CD4-positive, alpha-beta T cell treated with Interleukin-10 for 1 hour (primary cell): ENCODE measurements at places on chromosomes 6 and 20.

- DNase-seq = no peak
These were observed 225.6 kb upstream of the MMS22L start for GRCh38 chr6:97508646-97509045.

DNA sequence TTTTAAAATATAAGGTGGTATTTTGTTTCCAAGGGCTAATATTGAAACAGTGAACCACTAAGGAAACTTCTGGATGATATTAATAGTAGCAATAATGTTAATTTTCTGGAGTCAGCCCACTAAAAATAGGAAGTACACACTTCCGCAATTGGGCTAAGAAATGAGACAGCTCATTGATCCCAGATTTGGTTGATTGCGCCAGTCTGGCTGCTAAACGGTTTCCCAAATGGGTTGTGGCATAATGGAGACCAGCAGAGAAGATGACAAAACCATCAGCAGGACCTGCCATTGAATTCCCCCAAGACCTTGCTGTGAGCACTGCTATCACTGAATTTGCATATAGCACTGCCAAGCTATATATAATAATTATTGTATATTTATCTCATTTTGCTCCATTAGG, 71.2 kb upstream of the SGK1 start:
- DNase-seq = peak; percentile 14

DNA sequence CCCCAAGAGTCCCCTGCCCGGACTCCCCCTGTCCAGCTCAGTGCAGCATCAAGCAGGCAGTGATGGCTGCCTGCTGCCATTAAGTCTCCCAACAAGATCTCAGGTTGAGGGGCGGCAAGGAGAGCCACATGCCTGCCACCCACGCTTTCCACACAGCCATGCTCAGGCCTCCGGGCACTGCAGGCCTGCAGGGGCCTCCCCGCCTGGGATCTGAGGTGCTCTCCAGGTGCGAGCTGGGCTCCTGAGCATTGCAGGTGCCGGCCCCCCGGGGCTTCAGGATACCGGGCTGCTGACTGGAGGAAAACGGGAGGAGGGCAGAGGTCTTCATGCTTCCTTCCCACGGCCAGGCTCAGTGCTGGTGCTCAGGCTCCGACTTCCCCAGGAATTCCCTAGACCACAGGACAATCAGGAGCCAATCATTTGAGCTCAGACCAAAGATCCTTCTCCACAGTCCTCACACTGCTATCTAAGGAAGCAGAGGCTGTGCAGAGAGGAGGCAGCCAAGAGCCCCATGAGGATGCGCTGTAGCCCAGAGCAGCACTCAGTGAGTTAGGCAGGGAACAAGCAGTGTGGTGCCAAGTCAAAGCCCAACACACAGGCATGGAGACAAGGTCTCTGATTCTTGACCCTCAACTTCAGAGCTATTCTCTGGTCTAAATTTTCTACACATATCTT, 52.7 kb downstream of the PYGB start:
- no peak for DNase-seq

GRCh38 chr20:8918145-8918544, 150.7 kb upstream of the PLCB4 start:
- DNase-seq = no peak

DNA sequence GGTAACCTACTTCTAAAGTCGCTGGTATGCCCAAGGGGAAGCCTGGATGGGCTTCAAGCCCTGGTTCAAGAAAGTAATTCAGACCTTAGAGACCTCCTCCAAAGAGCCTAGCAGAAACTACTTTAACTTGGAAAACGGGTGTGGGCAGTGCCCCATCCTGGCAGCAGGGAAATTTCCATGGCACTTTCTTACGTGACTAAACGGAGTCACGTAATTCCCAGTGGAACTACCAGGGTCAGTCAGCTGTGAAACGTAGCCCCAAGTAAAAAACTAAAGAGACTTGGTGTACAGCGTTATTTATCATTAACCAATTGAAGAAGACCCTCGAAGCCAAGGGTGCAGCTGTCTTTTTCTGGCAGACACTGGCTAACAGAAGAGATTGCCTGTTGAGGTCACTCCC, 114.0 kb downstream of the RCAN2 start:
- no peak for DNase-seq

GRCh38 chr6:39777218-39777617, 15.0 kb upstream of the DAAM2 start:
- DNase-seq = no peak

- DNase-seq = peak; percentile 25
These were observed 852 bp downstream of the GMNN start for GRCh38 chr6:24775520-24776058.

- DNase-seq = no peak
These were observed 23.0 kb upstream of the AKAP12 start for GRCh38 chr6:151216804-151217203.

GRCh38 chr20:38536310-38536709, 44.7 kb upstream of the ADIG start:
- DNase-seq = no peak

- peak; percentile 66 for DNase-seq
These were observed 35.9 kb downstream of the PLCG1 start for GRCh38 chr20:41173161-41173721.

DNA sequence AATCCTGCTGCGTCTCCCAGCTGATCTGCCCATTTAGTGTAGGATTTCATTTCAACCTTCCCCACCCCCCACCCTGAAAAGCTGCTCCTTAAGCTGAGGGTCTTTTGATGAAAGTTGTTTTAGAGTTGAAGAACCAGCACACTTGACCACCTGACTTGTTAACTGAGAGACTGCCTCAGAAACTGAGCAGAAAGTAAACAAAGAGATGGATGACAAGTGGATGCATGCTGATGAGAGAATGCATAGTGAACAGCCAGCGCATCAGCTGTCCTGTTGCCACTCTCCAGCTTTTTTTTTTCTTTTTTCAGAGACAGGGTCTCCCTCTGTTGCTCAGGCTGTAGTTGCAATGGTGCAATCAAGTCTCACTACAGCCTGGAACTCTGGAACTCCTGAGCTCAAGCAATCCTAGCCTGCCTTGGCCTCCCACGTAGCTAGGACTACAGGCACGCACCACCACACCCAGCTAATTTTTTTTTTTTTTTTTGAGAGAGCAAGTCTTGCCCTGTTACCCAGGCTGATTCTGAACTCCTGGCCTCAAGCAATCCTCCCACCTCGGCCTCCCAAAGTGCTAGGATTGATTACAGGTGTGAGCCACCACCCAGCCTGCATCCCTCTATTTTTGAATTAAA, 9.5 kb downstream of the RPL10A start:
- DNase-seq = no peak

GRCh38 chr20:41133709-41134361, 3.5 kb upstream of the PLCG1 start:
- peak; percentile 56 for DNase-seq

GRCh38 chr6:56902641-56903464, 52.1 kb upstream of the BEND6 start:
- DNase-seq = peak; percentile 39

GRCh38 chr6:111175109-111175508, 87.8 kb downstream of the SLC16A10 start:
- DNase-seq = no peak

- no peak for DNase-seq
These were observed 88.4 kb upstream of the TAB2 start for GRCh38 chr6:149229096-149229495.

DNA sequence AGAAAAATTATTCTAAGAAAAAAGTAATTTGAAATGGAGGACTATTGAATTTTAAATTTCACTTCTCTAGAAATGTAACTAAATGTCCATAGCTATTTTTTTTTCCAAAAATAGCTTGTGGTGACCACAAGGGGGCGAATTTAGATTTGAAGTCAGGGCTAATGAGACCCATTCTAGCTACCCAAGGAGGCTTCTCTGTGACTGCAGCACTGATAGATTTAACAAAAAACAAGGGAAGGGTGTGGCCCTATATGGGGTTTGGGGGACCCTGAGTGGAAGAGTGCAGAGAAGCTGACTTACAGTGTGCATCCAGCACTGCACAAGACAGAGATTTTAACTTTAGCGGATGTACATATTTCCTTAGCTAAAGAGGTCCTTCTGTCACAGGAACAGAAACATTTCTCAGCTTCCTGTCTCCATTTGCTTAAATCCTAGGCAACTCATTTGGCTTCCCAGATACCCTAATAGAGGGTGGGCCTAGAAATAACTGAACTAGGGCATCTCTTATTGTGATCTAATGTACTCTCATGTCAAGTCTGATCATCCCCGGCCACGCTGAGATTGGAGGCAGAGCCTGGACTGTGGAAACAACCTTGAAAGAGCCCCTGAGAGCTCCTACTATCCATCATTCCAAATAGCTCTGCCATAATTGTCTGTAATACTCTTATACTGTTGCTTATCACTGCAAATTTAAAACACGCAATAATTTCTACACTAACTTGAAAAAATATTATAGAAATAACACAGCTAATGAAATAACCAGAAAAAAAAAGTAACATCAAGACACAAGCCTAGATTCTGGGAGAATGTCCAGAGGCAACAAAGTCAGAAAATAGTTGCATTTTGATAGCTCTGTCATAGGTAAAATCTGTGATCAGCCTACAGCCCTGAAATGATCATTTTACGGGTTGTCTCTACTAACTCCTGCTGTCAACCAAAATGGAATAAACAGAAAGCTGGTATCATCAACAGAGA, 93.6 kb downstream of the SNAP91 start:
- peak; percentile 3 for DNase-seq

GRCh38 chr6:152896923-152897322, 85.9 kb downstream of the FBXO5 start:
- DNase-seq = no peak

GRCh38 chr20:48761023-48761785, 66.6 kb downstream of the PREX1 start:
- DNase-seq = peak; percentile 82

DNA sequence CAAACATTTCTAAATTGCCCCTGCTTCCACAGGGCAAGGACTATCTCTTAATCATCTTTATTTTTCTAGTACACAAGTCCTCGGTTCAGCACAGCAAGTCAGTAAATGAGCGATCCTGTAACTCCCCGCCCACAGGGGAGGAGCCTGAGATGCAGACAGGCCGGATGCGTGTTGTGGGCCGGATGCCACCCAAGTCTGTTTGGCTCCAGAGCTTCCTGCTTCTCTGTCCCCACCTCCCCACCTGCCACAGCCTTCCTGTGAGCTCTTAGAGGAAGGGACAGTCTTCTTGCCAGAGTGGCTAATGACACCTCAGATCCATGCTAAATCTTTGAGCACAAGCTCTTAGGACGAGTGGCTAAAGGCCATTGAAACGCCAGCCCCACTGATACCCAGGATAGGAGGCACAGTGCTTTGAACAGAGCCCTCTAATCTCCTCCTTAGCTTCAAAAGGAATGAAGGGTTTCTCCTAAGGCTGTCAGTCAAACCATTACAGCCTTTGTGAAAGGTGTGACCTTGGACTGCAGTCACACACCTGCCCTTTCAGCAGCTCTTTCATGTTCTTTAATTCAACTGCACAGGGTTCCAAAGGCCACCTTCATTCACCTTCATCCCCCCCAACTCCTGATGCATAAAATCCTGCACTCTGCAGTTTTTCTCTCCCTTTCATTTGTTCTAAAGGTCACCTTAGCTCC, 264.3 kb downstream of the TFAP2C start:
- no peak for DNase-seq

GRCh38 chr6:70180901-70181599, 121.8 kb downstream of the COL9A1 start:
- DNase-seq = no peak

- DNase-seq = no peak
These were observed 61.6 kb downstream of the ALDH8A1 start for GRCh38 chr6:134888316-134888715.

DNA sequence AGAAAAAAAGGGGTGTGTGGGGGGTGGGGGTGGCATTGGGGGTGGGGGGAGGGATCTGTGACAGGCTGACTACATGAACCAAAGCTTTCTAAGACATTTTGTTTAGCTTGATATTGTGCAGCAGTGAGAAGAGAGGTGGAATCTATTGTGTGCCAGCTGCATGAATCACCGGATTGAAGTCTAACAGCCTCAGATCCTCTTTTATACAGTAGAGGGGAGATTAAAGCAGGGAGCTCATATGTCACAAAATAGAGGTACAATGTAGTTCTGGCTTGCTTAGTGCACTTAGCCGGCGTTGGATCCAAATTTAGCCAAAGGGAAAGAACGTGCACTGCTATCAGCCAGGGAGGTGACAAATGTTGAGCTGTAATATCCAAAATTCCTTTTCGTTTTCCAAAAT, 404.2 kb upstream of the CITED2 start:
- no peak for DNase-seq

- peak; percentile 25 for DNase-seq
These were observed 374.4 kb downstream of the UTRN start for GRCh38 chr6:144659202-144660182.

GRCh38 chr20:20463933-20464374, 96.0 kb downstream of the INSM1 start:
- DNase-seq = no peak

DNA sequence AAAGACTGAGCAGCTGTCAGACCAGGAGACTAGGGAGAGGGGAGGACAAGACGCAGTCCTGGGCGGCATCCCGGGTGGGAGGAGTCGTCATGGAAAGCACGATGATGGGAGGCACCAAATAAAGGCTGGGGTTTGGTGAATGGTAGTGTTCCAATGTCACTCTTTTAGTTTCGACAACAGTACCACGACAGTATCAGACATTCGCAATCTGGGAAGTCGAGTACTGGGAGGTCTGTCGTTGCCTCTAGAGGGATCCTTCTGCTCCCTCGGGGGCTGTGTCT, 32.1 kb downstream of the PSMG4 start:
- no peak for DNase-seq

GRCh38 chr6:41373919-41374617, 38.7 kb downstream of the NCR2 start:
- DNase-seq = no peak

GRCh38 chr6:137313928-137314855, 95.0 kb upstream of the IFNGR1 start:
- DNase-seq = peak; percentile 67

DNA sequence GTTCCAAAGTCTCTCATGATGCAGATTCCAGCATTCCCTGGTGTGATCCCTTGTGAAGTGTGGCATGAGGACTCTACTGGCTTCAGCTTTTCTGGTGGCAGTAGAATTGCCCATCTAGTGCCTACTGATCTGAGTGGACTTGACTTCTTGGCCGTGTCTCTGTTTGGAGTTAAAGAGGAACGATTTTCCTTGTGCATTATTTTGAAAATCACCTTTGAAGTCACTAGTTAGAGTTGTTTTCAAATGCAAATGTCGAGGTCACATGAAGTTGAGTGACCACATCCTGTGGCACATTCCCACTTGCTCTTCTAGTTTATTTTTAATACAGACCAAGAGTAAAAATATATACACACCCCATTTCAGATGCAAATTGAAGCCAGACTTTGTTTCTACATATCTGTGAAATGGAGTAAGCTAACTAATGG, 270.7 kb upstream of the TAB2 start:
- peak; percentile 29 for DNase-seq
